ENCODE measurements at places on chromosomes 3 and 15.

DNA sequence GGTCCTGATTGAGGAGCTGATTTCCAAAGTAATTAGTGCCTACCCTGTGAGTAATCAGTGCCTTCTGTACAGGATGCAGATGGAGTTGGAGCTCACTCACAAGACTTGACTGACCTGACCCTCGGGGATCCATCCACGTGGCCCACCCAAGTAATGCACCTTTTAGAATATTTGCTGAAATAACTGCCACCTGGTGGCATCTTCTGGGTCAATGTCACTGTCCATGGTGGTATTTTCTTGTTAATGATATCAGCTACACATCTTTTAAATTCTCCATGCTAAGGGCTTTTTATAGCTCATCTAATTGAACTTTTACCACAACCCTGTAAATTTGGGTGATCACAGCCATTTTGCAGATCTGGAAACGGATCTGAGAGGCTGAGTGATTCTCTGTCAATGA, 74.3 kb upstream of the ANKRD34C start:
- DNase-seq, result no peak

GRCh38 chr15:92117261-92117731, 263.8 kb downstream of the SLCO3A1 start:
- DNase-seq, result no peak

DNA sequence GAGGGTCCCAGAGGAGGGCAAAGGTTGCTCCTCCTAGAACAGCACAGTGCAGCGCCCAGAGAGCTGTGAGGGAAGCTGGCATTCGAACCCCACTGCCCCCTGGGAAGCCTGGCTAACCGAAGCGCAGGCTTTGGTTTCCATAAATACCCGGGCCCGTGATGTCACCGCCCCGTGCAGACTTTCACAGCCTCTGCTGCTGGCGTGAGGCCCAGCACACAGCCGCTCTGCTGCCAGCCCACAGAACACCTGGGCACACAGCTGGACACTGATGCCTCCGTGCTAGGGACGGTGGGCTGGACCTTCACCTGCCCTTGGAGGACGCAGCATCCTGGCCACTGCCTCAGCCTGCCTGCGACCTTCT, 1.0 kb downstream of the IQSEC1 start:
- DNase-seq, result no peak

DNA sequence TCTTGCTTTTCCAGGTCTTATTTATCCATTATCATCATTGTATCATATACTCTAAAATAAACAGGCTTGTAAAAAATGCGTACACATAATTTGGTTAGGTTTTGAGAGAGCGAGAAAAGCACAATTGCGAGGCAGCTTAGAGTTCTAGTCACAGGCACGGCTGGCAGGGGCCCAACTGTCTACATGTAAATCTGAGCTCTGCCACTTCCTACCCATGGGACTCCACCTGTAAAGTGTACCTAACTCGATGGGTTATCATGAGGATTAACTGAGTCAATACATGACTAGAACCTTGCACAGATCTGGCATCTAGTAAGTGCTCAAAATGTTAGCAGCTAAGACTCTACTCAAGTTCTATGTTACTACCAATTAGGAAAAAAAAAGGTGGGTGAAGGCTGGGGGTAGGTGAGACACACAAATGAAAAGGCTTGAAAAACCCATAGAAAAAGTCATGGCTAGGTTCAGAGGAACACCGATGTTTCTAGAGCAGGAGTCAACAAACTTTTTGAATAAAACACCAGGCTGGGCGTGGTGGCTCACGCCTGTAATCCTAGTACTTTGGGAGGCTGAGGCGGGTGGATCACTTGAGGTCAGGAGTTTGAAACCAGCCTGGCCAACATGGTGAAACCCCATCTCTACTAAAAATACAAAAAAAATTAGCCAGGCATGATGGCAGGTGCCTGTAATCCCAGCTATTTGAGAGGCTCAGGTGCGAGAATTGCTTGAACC, 36.2 kb downstream of the GLB1 start:
- no peak for DNase-seq

GRCh38 chr3:10248984-10249748, 907 bp downstream of the TATDN2 start:
- peak; percentile 21 for DNase-seq

GRCh38 chr3:11331101-11331500, 58.9 kb downstream of the ATG7 start:
- no peak for DNase-seq

- no peak for DNase-seq
These were observed 3.2 kb upstream of the SIAH2 start for GRCh38 chr3:150765949-150766720.

DNA sequence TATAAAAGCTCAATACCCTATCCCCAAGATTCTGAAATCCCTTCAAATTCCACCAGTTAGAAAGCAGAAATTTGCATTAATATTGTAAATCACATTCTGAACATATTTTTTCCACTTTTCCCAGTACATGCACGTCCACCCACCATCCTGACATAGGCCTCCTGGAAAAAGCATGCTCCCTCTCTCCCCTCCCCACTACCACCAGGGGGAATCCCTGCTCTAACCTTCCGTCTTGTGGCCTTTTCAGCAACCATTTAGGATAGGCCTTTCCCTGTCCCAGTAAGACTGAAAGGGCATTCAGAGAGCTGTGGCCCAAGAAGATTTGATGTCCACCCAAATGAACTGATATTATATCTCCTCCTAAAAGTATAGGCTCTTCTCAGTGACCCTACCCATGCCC, 182.1 kb downstream of the ARRDC4 start:
- no peak for DNase-seq

GRCh38 chr3:36741285-36741684, 23.1 kb downstream of the DCLK3 start:
- DNase-seq, result no peak

GRCh38 chr15:68821841-68822381, 1.2 kb upstream of the ANP32A start:
- DNase-seq, result peak; percentile 83

DNA sequence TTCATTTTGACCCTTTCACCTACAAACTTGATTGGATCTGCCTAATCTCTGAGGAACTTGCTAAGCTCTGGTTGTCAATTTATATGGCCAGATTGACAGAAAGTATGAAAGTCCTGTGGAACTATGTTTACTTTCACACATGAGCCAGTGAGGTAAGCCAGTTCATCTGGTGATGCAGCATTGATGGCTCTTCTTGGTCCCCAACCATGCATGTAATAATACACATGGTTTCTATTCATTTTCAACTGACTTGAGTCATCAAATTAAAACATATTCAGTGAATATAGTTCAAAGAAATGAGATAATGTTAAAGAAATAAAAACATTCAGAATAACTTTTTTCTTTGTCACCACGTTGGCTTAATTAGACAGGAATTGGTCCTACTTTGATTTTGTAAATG, 336.1 kb upstream of the THBS1 start:
- no peak for DNase-seq

- no peak for DNase-seq
These were observed 67.0 kb upstream of the TPM1 start for GRCh38 chr15:62975515-62975914.

DNA sequence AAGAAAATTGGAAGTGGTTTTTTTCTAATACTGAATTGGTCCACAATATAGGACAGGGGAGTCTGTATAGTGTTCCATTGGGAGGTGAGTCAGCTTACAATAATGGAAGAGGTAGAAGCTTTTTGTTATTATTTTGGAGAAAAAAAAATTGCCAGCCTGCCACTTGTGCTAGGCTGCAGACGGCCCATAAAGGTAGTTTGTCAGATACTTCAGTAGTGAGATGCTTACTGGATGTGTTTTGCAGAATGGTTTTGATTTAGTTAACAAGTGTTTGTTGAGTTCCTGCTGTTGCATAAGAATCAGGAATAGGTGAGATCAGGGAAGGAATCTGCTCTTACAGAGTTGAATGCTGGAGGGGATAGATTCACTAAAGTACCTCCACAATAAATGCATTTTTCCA, 1.0 kb downstream of the DTWD1 start:
- no peak for DNase-seq

- no peak for DNase-seq
These were observed 90.1 kb downstream of the IGF2BP2 start for GRCh38 chr3:185734725-185735096.

- no peak for DNase-seq
These were observed 80.1 kb downstream of the LEKR1 start for GRCh38 chr3:156906275-156906674.

DNA sequence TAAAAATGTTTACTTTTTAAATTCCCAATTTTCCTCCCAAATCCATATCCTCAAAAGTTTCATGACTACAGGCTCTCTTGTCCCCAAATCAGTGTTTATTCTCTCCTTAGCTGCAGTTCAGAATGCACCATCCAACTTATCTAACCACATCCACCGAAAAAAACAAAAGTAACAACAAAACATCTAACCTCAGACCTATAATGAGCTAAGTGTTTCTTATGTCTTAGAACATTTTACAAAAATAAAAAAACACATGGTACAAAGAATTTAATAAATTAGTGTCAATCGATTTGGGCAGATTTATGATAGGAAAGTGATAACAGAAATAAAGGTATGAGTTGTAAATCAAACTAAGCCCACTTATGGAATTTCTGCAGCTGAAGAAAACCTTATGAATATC, 13.6 kb downstream of the SATB1 start:
- no peak for DNase-seq

Measured in large intestine (tissue), 12 donors.